ENCODE measurements at places on chromosomes 2 and 18.

DNA sequence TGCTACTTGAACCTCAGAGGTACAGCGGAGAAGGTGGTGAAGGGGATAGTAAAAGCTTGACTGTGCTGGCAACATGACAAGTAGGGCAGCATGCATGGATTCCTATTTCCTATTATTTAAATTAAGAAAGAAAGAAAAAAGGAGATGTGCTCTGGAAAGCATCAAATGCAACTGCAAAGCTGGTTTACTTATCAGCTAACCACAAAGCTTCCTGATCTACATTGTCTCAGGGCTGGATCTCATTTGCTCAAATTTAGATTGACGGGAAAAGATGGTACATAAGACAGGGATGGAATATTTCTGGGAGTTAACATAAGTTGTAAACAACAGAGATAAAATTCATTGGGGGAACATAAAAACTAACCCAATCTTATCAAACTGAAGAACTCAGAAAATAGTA, 178.0 kb downstream of the RIT2 start:
- DNase-seq, result no peak

- DNase-seq, result no peak
These were observed 102.6 kb upstream of the HS6ST1 start for GRCh38 chr2:128421286-128421685.

GRCh38 chr2:5074733-5075132, 617.5 kb upstream of the SOX11 start:
- DNase-seq, result no peak

DNA sequence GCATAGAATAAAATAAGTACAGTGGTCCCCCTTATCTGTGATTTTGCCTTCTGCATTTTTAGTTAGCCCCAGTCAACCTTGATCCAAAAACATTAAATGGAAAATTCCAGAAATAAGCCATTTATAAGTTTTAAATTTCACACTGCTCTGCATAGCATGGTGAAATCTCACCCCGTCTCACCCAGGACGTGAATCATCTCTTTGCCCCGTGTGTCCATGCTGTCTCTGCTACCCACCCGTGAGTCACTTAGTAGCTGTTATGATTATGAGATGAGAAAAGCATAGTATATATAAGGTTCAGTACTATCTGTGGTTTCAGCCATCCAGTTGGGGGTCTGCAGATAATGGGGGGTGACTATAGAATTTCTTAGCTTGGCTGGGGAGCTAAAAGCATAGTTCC, 67.3 kb downstream of the RHBDD1 start:
- DNase-seq, result no peak

GRCh38 chr2:29747786-29748470, 173.5 kb downstream of the ALK start:
- DNase-seq, result no peak

DNA sequence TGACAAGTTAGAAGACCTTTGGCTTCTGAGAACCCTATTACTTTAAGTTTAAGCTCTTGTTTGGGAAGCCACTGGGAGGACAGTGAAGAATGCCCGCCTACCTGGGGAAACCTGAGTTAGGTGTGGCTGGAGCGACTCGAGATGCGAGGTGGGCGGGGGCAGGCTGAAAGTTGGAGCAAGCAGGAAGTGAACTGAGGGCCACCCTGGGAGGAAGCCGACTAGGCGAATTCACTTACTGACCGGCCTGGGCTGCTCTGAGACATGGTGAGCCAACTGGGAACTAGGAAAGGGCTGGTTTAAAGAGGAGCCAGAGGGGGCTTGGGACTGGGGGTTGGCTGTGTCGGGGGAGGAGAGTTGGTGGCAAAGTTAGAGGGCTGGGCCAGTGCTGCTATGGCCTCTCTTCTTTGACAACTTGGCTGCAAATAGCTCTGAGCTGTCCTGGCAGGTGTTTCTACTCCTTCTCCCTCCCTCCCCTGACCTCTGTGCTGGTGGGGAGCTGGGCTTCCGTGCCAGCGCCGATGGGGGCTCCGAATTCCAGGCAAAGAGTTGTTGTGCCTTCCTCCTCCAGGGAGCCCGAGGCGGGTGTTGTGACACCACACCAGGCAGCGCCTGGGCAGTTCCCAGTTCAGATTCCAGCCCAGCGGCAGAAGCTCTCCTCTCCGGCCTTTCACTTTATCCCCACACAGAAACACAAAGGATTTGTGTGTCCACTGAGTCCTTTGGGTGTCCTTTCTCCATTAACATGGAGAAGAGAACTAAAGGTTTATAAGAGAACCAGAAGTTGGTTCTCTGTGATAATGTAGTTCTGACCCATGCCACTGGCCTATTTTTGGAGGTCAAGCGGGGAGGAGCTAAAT, at the start of gene VAMP8:
Gene VAMP8 (plus strand): TSS at position 201 of the 857 bp plus-strand sequence. CDS start 61 bp downstream, at position 262.
- DNase-seq, result peak; percentile 65

DNA sequence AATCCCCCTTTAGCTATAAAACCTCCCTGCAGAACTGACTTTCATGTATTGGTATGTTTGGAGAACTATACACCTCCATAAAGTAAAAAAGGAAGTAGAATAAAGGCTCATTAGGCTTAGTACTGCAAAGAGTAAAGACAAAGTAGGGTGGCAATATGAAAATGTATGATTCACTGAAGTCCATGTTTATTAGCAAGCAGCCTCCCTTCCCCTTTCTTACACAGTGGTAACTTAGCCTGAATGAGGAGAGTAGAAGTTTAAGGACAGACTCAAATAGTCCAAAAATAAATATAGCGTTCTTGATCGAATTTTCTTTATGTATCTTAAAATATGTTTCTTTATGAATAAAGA, 1.5 kb downstream of the ZNF804A start:
- DNase-seq, result no peak

DNA sequence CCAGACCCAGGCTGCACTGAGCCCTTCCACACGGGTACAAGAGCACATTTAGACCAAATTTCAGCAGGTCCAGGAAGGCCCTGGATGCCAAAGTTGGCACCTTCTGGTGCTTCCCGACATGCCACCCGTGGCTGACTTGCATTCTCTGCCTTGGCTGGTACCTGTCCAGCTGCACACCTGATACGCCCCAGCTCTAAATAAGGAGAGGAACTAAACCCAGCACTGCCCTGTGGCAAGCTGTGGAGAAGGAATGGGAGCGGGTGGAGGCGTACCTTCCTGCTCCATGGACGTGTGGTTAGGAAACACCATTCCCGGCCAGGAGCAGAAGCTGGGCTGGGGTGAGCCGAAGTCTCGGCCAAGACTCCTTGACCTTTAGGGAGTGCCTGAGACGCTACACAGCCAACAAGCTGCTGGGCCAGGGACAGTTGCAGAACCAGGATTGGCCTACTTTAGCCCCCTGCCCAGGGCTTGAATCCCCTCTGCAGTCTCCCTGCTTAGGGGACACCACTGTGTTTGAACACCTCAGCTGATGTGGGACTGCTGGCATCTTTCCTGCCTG, 86.5 kb upstream of the TAF1B start:
- no peak for DNase-seq

DNA sequence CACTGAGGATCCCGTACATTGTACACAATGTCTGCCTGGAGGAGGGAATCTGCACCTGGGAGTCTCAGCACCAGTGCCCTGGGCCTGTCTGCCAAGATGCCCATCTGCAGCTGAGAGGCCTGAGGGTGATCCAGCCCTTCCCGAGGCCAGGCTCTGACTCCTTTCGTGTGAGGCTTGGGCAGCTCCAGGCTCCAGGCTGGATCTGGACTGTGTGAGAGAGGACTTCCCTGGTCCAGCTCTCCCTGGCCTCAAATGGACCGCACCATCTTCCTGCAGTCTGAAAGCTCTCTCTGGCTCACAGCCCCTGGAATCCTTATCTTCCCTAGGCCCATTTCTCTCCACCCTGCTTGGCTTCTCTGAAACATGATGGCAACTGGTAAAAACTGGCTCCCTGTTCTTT, 324.6 kb downstream of the DYSF start:
- no peak for DNase-seq

DNA sequence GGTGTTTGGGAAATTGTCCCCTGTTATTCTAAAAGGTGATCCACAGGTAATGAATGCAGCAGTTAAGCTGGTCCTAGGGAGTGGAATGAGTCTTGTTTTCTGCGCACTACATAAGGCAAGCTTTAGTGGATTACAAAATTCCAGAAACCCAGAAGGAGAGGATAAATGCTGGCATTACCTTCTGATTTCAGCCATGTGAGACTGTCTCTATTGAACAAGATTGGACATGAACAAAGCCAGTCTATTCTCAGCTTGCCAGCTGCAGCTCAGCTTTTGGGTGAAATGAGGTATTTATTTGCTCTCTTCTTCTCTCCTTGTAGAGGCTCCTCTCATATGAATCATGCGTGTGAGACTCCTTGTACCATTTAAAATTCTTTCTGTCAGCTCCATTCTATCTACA, 944.9 kb downstream of the CNTNAP5 start:
- no peak for DNase-seq

- DNase-seq, result peak; percentile 41
These were observed 2.4 kb downstream of the MARS2 start for GRCh38 chr2:197707316-197708213.

- DNase-seq, result no peak
These were observed 251.9 kb downstream of the EIPR1 start for GRCh38 chr2:3125761-3126130.

DNA sequence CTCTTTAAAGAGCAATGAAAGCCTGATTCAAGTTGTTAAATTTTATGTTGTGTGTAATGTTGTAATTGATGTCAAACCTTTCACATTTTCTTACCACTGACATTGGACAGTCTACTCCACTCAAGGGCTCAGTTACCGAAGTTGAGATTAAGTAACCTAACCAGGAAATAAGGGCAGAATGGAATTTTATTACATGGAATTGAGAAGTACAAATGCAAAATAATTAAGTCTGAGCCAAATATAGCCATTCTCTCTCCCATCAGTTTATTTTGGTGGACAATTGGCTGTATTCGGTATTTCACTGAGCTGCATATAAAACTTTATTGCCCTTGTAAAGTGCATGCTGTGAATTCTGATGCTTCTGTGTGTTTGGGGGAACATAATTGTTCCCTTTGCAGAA, 231.5 kb downstream of the TTC32 start:
- no peak for DNase-seq

DNA sequence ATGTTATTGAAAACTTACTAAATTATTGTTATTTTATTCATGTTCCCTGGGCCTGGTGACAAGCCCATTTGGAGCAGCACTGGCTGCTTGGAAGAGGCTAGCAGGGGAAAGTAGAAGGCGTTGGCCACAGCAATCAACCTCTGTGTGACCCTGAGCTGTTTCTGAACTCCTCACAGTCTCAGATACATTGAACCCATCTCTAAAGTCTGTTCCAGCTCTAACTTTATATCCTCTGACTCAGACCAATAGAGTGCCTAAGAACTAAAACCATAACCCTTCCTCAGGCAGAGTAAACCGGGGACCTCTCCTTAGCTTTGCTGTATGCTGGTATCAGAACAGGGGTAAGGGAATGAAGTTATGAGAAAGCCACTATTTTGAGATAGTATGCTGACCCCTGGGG, 96.4 kb upstream of the NOL4 start:
- DNase-seq, result no peak

DNA sequence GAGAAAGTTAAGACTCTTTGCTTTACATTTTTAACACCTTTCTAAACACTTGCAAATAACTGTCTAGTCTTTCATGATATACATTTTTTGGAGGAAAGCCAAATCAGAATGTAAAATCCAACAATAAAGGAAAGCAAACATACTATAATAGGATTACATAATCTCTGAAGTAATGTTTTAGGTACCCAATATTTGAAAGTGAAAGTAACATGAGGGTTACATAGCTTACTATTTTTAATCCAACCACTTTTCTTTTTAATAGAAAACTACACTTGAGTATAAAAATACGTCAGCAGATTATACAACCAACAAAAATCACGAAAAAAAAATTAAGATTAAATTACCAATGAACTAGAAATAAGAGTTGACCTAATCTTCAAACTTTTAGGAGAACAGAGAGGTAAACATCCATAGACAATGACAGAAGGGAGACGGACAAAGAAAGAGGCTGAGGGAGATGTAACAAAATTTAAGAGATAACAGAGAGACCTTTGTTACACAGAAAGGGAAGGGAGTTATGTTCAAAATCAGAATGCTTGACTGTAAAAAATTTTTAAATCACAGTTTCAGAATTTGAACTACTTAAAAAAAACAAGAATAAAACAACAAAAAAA, 150.0 kb downstream of the IKZF2 start:
- DNase-seq, result no peak

GRCh38 chr2:28354920-28355520, 37.6 kb upstream of the FOSL2 start:
- DNase-seq, result no peak

DNA sequence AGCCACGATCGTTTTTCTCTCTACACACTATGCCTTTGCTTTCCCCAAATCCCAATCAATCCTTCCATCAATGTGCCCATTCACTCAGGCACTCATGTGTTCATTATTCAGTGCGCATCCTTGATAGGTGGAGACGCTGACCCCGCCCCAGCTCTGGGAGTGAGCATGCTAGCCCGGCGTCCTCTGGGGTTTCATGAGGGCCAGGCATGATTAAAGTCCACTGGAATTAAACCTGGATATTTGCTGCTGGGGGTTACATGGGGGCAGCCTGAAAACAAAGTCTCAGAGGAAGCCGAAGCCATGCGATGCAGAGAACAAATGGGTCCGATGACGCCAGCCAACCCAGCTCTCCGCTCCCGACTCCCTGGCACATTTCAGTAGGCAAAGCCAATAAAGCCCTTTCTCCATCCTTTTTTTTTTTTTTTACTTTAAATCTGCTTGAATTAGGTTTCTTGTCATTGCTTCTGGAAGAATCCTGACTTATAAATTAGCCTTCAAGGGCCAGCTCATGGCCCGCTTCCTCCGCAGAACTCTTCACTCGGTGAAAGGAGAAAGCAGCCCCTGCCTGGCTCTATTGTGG, 316.4 kb upstream of the ID2 start:
- no peak for DNase-seq

DNA sequence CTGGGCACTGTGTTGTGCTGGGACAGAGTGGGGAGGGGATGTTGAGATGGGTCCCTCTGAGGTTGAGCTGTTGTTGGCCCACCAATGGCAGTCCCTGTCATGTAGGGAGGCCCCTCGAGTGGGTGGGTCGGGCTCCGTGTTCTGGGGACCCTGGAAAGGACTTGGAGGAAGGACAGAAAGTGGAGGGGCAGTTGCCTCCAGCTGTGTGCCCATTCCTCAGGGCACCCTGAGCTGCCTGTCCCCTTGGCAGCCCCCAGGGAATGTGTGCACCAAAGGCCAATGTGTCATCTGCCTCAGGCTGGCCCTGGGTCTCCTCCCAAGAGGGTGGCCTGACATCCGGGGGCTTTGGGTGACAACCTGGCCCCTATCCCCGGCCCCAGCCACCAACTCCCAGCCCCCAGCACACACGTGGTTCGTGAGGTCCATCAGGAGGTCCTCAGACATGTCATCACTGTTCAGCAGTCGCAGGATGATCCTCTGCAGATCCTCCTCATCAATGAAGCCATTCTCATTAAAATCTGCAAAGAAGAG, 57.7 kb downstream of the CIB4 start:
- DNase-seq, result no peak

- no peak for DNase-seq
These were observed 144.3 kb upstream of the BOD1L2 start for GRCh38 chr18:57002627-57003026.

GRCh38 chr18:28161608-28162599, 15.0 kb downstream of the CDH2 start:
- no peak for DNase-seq

All from CD4-positive, alpha-beta T cell treated with Interleukin-10 for 1 hour (primary cell).